Naive thymus-derived CD4-positive, alpha-beta T cell (primary cell): ENCODE measurements at places on chromosomes 12 and 14. TPM values are rescaled to one million over a fixed set of nuclear protein-coding genes. Genes with fewer than 3 reads are reported as not detected.

The LYZ gene
- 1.1 TPM in 2 replicates for total RNA-seq

The CGRRF1 gene
- 10.1 and 11.2 TPM in 2 replicates for total RNA-seq

The OTOGL gene
- not detected for total RNA-seq

The KCNJ8 gene
- total RNA-seq: not detected

The BCL2L14 gene
- total RNA-seq: 7.6 and 10.5 TPM in 2 replicates

The SLC38A4 gene
- not detected for total RNA-seq

The PLBD1 gene
- total RNA-seq: 8.2 TPM

GRCh38 chr14:100045642-100046344 is 19.4 kb upstream of the EVL start:
- no peaks in the 10 kb centered on the region for H3K27me3 ChIP-seq
- H3K27ac ChIP-seq: no peak overlapping the region
- no peaks in the 10 kb centered on the region for H3K4me1 ChIP-seq
- H3K4me3 ChIP-seq: no peak overlapping the region

GRCh38 chr12:46659824-46660223 is 166.0 kb downstream of the SLC38A4 start:
- no peaks in the 10 kb centered on the region for H3K27me3 ChIP-seq
- no peaks in the 10 kb centered on the region for H3K36me3 ChIP-seq
- no peak overlapping the region for H3K27ac ChIP-seq
- H3K4me3 ChIP-seq: no peak overlapping the region
- no peak for DNase-seq

DNA sequence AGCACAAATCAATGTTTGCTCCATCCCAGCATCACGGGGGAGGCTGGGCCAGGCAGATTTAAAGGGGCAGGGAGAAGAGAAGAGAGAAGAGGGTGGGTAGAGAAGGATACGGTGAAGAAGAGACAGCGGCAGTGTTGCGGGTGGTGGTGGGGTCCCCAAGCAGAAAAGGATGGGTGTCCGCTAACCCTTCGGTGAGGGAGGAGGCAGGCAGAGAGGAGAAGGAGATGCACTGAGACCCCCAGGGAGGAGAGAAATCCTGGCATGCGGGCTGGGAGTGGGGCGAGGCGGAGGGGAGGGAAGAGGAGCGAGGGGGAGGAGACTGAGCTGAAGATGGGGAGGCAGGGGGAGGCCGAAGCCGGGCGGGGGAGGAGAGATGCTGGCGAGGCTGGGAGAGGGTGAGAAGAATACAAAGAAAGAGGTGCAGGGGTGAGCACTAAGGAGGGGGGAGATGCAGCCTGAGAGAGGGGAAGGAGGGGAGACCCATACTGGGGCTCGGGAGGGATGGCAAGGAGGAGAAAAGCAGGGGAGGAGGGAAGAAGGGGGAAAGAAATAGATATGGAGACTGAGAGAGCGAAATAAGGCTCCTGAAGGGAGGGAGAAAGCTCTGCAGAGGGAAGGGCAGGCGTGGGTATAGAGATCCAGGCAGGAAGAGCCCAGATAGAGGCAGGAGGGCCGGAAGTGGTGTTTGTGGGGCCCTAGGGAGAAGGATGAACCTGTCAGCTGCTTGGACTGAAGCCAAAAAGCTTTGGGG is at the start of gene JPH4:
JPH4 (minus strand) TSS at position 231 of the 751 bp plus-strand sequence. CDS start 1,337 bp downstream, outside the sequence.
- no peak for DNase-seq
- H3K4me1 ChIP-seq: no peaks in the 10 kb centered on the region
- no peak within 1 kb of the TSS for H3K4me3 ChIP-seq
- H3K36me3 ChIP-seq: no peaks in the 10 kb centered on the region
- no peak within 1 kb of the TSS for H3K27ac ChIP-seq

GRCh38 chr12:65364046-65364445 is 85.6 kb downstream of the MSRB3 start:
- no peak overlapping the region for H3K4me3 ChIP-seq
- H3K4me1 ChIP-seq: no peaks in the 10 kb centered on the region
- no peak overlapping the region for H3K27ac ChIP-seq
- no peaks in the 10 kb centered on the region for H3K36me3 ChIP-seq

GRCh38 chr12:115849262-115849943 is 428.1 kb downstream of the MED13L start:
- H3K27me3 ChIP-seq: no peaks in the 10 kb centered on the region
- H3K4me3 ChIP-seq: no peak overlapping the region
- no peaks in the 10 kb centered on the region for H3K4me1 ChIP-seq
- no peak for DNase-seq
- no peaks in the 10 kb centered on the region for H3K36me3 ChIP-seq

- H3K27me3 ChIP-seq: no peaks in the 10 kb centered on the region
- H3K4me3 ChIP-seq: no peak overlapping the region
- H3K27ac ChIP-seq: no peak overlapping the region
- H3K36me3 ChIP-seq: no peaks in the 10 kb centered on the region
Observed at GRCh38 chr12:89085421-89085820, 266.9 kb downstream of the DUSP6 start.

DNA sequence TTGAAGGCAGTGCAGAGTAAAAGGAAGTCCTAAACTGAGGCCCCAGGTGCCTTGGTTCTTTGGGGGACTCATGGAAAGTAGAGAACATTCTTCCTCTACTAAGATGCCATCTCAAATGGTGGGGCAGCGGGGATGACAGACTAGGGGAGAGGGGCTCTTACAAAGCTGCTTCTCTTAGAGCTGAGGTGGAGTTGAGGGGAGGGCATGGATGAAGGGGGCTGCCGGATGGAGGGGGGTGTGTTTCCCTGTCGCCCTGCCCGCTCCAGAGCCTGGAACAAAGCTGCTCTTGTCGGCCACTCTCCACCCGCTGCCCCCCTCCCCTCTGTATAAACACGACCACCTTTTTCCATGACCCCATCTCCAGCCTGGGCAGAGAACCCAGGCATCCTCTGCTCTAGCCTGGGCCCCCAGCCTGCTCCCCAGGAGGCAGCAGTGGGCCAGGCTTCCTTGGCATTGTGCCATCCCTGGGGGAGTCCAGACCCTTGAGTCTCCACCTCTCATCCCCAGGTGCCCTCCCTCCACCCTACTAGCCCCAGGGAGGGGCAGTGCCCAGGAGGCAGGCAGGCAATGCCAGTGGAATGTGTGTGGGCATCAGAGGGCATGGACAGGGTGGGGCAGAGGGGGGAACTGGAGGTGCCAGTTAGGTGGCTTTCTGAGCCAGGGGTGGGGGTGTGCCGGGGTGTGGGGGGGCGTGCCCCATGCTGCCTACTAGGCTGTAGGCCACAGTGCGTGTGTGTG is 1.7 kb downstream of the RARG start:
- H3K4me3 ChIP-seq: no peak overlapping the region
- no peaks in the 10 kb centered on the region for H3K36me3 ChIP-seq
- H3K27me3 ChIP-seq: no peaks in the 10 kb centered on the region
- peaks cover 28% of the 10 kb centered on the region for H3K4me1 ChIP-seq
- H3K27ac ChIP-seq: no peak overlapping the region

GRCh38 chr12:52223406-52224039 is 9.5 kb upstream of the KRT7 start:
- H3K36me3 ChIP-seq: no peaks in the 10 kb centered on the region
- H3K4me1 ChIP-seq: no peaks in the 10 kb centered on the region
- no peak for DNase-seq
- peaks cover 5% of the 10 kb centered on the region for H3K27me3 ChIP-seq
- no peak overlapping the region for H3K4me3 ChIP-seq

DNA sequence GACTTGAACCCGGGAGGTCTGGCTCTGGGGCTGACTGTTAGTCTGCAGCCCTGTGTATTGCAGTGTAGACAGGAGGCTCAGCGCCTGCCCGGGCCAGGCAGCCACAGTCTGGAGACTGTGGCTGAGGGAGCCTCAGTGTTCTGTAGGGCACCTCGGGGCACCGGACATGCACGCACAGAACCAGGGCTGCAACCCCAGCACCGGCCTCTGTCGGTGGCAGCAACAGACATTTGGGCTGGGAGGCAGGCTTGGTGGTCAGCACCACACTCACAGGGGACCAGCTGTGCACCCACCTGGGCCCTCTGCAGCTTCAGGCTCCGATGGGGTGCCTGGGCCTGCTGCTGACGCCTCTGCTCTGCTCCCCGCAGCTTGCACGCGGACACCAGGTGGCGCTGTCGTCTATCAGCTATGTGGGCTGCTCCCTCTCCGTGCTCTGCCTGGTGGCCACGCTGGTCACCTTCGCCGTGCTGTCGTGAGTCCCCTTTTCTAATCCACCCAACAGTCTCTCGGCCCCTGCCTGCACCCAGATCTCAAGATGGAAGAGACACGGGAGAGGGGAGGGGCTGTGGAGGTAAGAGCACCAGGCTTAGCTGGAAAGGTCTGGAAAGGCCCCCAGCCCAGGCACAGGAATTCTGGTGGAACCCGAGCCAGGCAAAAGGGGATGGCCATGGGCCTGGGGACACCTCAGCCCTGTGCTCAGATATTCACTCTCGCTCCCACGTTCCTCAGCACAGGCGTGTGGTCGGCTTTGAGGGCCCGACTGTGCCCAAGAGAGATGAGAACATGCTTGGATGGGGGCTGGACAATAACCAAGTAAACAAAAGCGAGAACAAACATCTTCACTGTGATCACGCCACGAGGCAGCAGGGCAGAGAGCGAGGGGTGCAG is 151.0 kb downstream of the ADGRD1 start:
- H3K4me3 ChIP-seq: no peak overlapping the region
- peak; percentile 61 for DNase-seq
- H3K4me1 ChIP-seq: peaks cover 18% of the 10 kb centered on the region
- H3K36me3 ChIP-seq: no peaks in the 10 kb centered on the region
- no peaks in the 10 kb centered on the region for H3K27me3 ChIP-seq

GRCh38 chr14:51382506-51382905 is 142.5 kb downstream of the TMX1 start:
- H3K36me3 ChIP-seq: no peaks in the 10 kb centered on the region
- H3K27ac ChIP-seq: no peak overlapping the region
- DNase-seq: no peak
- H3K4me3 ChIP-seq: no peak overlapping the region

GRCh38 chr14:100450049-100450448 is 126.9 kb downstream of the SLC25A47 start:
- H3K36me3 ChIP-seq: no peaks in the 10 kb centered on the region
- H3K27me3 ChIP-seq: no peaks in the 10 kb centered on the region
- no peak overlapping the region for H3K4me3 ChIP-seq
- peaks cover 3% of the 10 kb centered on the region for H3K4me1 ChIP-seq
- no peak overlapping the region for H3K27ac ChIP-seq

- no peaks in the 10 kb centered on the region for H3K27me3 ChIP-seq
- no peaks in the 10 kb centered on the region for H3K36me3 ChIP-seq
- DNase-seq: no peak
- H3K4me1 ChIP-seq: peaks cover 50% of the 10 kb centered on the region
- H3K4me3 ChIP-seq: no peak overlapping the region
- no peak overlapping the region for H3K27ac ChIP-seq
Observed at GRCh38 chr14:105860615-105861580, 334.5 kb downstream of the TMEM121 start.

DNA sequence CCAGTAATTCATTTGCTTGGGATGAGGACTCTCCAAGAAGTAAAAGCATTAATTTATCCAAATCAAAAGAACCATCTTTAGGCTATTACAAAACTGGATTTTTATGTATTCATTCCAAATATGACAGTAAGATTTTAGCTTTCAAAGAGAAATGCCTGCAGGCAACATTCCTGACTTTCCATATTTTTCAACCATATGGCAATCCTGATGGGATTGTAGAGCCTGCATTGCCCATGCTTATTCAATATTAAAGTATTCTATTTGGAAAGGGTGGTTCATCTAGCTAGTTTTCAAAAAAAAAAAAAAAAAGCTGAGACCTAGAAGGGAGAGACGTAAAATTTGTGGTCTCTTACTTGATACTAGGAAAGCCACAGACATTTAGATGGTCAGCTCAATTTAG is 1253.7 kb downstream of the LRFN5 start:
- no peak overlapping the region for H3K27ac ChIP-seq
- no peaks in the 10 kb centered on the region for H3K27me3 ChIP-seq
- no peaks in the 10 kb centered on the region for H3K36me3 ChIP-seq
- H3K4me3 ChIP-seq: no peak overlapping the region

DNA sequence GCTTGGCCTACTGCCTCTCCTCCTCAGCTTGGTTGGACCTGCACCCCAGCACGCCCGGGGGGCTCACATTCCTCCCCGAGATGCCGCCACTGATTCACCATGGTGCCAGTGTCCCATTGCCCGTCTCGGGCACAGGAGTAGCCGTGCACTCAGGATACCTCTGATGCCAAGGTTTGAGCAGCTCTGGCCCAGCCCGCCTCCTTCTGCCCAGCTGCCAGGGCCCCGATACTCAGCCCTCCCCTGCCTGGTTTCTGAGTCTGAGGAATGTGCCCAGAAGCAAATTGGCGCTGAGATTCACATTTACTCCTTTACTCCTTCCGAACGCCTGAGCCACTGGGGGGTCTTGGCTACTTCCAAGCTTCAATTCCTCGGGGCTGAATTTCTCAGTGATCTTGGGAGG is 63.5 kb downstream of the NINJ2 start:
- no peak overlapping the region for H3K27ac ChIP-seq
- no peaks in the 10 kb centered on the region for H3K36me3 ChIP-seq
- no peaks in the 10 kb centered on the region for H3K4me1 ChIP-seq
- no peaks in the 10 kb centered on the region for H3K27me3 ChIP-seq

DNA sequence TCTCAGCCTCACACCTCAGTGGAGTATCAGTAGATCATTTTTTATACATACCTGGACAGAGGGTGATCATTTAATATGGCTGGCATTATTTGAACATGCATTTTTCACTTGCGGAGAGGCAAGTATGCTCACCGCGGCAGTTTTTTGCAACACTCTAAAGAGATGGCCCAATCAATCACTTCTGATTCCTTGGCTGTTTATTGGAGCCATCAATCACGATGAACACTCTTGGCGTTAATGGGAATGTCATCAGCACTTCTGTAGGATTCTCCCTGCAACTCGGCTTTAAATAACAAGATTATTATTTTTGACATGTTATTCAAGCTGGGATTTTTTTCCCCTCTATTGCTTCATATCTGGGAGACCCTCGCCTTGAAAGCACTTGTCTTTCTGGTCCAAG is 46.9 kb upstream of the SLC24A4 start:
- H3K27me3 ChIP-seq: no peaks in the 10 kb centered on the region
- H3K27ac ChIP-seq: no peak overlapping the region
- no peak for DNase-seq

GRCh38 chr12:127238107-127238506 is 1028.9 kb upstream of the TMEM132C start:
- H3K4me1 ChIP-seq: no peaks in the 10 kb centered on the region
- no peak overlapping the region for H3K27ac ChIP-seq
- no peak for DNase-seq
- H3K4me3 ChIP-seq: no peak overlapping the region
- no peaks in the 10 kb centered on the region for H3K36me3 ChIP-seq
- H3K27me3 ChIP-seq: no peaks in the 10 kb centered on the region

GRCh38 chr14:103521438-103521950 is 1.1 kb downstream of the CKB start:
- no peak overlapping the region for H3K27ac ChIP-seq
- peak overlapping the region; percentile 37 for H3K4me3 ChIP-seq
- peak; percentile 24 for DNase-seq
- no peaks in the 10 kb centered on the region for H3K36me3 ChIP-seq
- H3K4me1 ChIP-seq: peaks cover 7% of the 10 kb centered on the region

DNA sequence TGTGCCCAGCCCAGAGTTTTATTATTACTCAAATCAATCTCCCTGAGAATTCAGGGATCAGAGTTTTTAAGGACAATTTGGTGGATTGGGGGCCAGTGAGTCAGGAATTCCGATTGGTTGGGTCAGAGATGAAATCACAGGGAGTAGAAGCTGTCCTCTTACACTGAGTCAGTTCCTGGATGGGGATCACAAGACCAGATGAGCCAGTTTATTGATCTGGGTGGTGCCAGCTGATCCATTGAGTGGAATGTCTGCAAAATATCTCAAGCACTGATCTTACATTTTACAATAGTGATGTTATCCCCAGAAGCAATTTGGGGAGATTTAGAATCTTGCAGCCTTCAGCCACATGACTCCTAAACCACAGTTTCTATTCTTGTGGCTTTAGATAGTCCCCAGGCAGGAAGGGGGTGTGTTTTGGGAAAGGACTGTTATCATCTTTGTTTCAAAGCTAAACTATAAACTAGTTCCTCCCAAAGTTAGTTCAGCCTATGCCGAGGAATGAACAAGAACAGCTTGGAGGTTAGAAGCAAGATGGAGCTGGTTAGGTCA is 89.1 kb upstream of the CNOT2 start:
- no peaks in the 10 kb centered on the region for H3K36me3 ChIP-seq
- no peaks in the 10 kb centered on the region for H3K4me1 ChIP-seq
- DNase-seq: no peak
- no peaks in the 10 kb centered on the region for H3K27me3 ChIP-seq
